ENCODE measurements at places on chromosomes 4 and X.

DNA sequence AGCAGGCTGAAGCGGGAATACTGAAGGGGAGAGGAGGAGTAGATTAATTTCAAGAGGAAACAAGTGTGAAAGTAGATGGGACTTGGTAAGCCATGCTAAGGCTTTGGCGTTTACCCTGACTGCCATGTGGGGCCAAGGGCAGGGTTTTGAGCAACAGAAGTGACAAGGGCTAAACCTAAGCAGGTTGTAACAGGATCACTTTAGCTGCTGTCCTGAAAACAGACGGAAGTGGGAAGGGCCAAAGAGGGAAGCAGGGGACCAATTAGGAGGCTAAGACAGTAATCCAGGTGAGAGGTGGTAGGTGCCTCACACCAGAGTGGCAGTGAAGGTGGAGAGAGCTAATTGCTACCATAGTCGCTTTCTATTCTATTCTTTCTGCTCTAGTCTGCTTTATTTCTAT lies 166.5 kb downstream of the PJA1 start:
- DNase-seq, result no peak

GRCh38 chr4:137471895-137472294 lies 60.4 kb downstream of the PCDH18 start:
- no peak for DNase-seq

- no peak for DNase-seq
Observed at GRCh38 chrX:65587616-65588526, 53.3 kb upstream of the LAS1L start.

DNA sequence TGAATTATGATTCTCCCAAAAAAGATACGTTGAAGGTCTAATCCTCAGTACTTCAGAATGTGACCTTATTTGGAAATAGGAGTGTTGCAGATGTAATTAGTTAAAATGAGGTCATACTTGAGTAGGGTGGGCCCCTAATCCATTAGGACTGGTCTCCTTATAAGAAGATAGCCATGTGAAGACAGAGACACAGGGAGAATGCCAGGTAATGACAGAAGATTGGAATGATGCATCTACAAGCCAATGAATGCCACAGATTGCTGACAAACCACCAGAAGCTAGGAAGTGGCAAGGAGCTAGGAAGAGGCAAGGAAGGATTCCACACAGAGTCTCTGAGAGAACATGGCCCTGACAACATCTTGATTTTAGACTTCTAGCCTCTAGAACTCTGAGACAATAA lies 7.4 kb upstream of the RPS6KA3 start:
- DNase-seq, result no peak

DNA sequence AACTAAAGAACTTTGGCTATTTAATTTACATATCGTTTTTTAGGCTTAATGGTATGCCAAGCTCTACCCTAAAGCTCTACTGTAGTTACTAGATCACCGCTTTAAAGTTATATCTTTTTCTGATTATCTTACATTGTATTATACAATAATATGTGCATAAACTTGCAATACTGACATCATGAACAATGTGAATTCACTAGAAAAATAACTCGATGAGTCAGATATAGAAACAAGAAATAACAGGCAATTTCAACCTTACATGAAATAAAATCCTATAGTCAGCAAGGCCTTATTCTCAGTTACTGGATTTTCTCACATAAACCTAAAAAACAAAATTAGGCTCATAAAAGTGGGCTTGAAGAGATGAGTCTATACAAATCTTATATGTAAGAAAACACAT lies 32.5 kb downstream of the PDGFC start:
- DNase-seq, result no peak

- no peak for DNase-seq
Observed at GRCh38 chr4:82988323-82988832, 22.2 kb downstream of the LIN54 start.

GRCh38 chr4:156774422-156774821 lies 197.2 kb downstream of the PDGFC start:
- DNase-seq, result no peak

- DNase-seq, result no peak
Observed at GRCh38 chr4:39587881-39588280, 50.8 kb downstream of the SMIM14 start.

DNA sequence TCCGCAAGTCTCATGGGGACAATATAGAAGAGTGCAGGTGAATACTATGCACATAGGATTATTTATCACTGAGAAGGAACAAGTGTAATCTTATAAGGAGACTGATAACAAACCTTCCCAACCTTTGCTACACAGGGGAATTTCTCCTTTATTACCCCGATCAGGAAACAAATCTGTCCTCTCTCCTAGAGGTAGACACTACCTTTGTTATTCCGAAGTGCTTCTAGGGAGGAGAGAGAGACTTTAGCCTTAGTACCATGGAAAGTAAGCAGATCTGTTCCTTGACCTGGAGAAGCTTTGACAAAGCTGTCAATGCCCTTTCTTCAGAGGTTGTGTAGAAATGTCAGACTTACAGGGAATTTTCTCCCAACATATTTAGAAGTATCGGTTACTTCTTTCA lies 475.5 kb downstream of the CCSER1 start:
- DNase-seq, result no peak

- DNase-seq, result no peak
Observed at GRCh38 chrX:35374116-35374515, 424.0 kb upstream of the MAGEB16 start.

GRCh38 chr4:152531479-152531878 lies 4.4 kb downstream of the FBXW7 start:
- no peak for DNase-seq

DNA sequence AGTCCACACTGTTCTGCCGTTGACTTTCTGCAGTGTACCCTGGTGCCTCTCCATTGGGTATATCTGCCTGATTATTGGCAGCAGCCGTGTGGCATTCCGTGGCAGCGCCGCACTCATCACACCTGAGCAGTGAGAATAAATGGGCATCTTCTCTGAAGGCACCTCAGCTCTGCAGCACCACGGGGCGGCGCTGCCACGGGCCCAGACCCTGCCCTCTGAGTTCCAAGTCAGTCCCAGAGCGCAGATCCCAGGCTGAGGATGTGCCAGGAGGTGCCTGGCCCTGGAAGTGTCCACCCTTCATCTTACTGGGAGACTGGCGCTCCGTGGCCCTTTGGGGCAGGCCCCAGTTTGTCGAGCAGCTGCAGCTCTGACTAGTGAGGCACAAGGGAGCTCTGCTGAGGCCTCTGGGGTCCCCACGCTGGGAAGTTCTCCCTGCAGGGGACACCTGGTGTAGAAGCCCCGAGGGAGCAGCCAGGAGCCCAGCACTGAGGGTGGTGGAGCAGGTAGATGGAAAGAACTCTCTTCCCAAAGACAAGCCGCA lies 36.6 kb downstream of the TRMT44 start:
- no peak for DNase-seq

- no peak for DNase-seq
Observed at GRCh38 chrX:643911-644303, 13.3 kb downstream of the SHOX start.

DNA sequence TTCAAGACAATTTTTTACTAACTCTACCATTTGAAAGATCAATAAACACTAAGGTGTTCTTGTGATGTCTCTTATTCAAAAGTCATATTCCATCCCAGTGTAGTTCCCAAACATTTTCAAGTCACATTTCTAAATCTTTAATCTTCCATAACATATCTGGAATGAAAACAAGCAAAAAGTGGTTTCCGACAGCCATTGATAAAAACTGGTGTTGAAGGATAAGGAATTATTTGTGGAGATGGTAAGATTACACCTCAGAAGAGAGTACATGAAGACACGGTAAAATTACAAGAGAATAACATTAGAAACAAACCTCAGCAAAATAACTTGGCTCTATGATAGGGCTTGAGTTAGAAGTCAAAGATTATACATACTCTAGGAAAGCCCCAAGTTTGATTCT lies 4.3 kb downstream of the CHIC2 start:
- DNase-seq, result no peak

- no peak for DNase-seq
Observed at GRCh38 chr4:113504422-113504821, 257.1 kb downstream of the CAMK2D start.

- no peak for DNase-seq
Observed at GRCh38 chrX:24410514-24411189, 50.2 kb downstream of the SUPT20HL1 start.

GRCh38 chr4:726838-727237 lies 21.2 kb downstream of the PCGF3 start:
- DNase-seq, result no peak

DNA sequence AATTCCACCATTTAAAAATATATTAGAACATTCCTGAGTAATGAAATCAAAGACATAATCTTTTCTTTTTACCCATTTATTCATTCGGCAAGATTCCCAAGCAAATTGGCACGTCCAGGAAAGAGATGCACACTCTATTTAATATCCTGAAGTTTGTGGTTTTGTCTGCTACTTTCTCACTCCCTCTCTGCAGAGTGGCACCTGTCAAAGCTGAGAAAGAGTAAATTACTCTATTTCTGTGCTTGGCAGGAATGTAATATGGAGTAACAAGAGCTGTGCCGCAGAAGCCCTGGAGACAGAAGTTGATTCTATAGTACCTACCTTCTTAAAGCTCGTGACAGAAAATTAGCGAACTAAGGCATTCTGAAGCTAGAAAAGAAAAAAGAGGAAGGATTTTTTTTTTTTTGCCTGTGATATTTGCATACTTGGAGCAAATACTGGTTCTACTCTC lies 5.5 kb downstream of the GSTCD start:
- no peak for DNase-seq

DNA sequence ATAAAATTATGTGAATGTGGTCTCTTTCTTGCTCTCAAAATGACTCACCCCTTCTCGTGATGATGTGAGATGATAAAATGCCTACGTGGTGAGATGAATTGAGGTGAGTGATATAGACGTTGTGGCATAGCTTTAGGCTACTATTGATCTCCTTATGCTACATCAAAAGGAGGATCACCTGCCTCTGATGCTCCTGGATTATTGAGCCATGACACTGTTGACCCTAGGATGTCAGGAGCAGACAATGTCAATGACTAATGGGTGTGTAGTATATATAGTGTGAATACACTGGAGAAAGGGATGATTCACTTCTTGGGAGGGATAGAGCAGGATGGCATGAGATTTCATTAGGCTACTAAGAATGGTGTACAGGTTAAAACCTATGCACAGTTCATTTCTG lies 210.7 kb upstream of the PRPS2 start:
- DNase-seq, result no peak
